GM23338 (cell line): ENCODE measurements at places on chromosomes 1 and 21. TPM values are rescaled to one million over a fixed set of nuclear protein-coding genes. Genes with fewer than 3 reads are reported as not detected.

LCE1D gene
- not detected in 2 replicates for total RNA-seq

CD1D gene
- 1.3 and 2.7 TPM in 2 replicates for total RNA-seq

FCRL3 gene
- total RNA-seq, result not detected in 2 replicates

SPRR1B gene
- total RNA-seq, result not detected in 2 replicates

DHRS3 gene
- total RNA-seq, result 21.0 and 21.2 TPM in 2 replicates

C1orf210 gene
- 13.5 and 17.1 TPM in 2 replicates for total RNA-seq

HCRTR1 gene
- total RNA-seq, result 1.0 TPM in 1 of 2 replicates, not detected in the other

FAM229A gene
- 0.27 and 4.2 TPM in 2 replicates for total RNA-seq

SYTL1 gene
- total RNA-seq, result 4.9 and 5.4 TPM in 2 replicates

CDK18 gene
- total RNA-seq, result 34.3 and 46.5 TPM in 2 replicates

AQP10 gene
- total RNA-seq, result not detected in 2 replicates

CFAP45 gene
- total RNA-seq, result not detected in 2 replicates

TTC39A gene
- 5.4 and 7.1 TPM in 2 replicates for total RNA-seq

CRP gene
- not detected in 2 replicates for total RNA-seq

CD1B gene
- total RNA-seq, result not detected in 2 replicates

TAF1A gene
- 13.3 and 16.3 TPM in 2 replicates for total RNA-seq

CIART gene
- 6.6 and 9.3 TPM in 2 replicates for total RNA-seq

KCNE2 gene
- 0.28 TPM in 1 of 2 replicates, not detected in the other for total RNA-seq

NPHS2 gene
- not detected in 2 replicates for total RNA-seq

S100A5 gene
- not detected in 2 replicates for total RNA-seq

SERINC2 gene
- 18.8 and 20.5 TPM in 2 replicates for total RNA-seq
